NCI-H510A (cell line): ENCODE measurements at places on chromosomes 1 and 21.

- DNase-seq: no peak
Observed at GRCh38 chr21:31397515-31397926, 53.5 kb upstream of the TIAM1 start.

DNA sequence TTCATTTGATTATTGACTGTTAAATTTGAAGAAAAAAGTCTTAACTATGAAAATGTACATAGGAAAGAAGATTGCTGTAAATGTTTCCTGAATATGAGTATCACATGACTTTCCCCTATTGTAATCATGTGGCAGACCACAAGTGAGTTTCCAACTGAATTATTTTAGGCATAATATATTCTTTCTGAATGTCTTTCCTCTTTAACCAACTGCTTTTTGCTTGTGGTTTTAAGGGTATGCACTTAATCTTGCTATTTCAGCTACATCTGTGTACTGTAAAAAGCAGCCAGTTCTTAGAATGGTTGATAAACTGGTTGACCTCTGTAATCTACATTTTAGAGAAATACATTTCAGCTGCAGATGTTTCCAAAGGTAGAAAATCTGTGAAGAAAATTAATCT is 400.7 kb downstream of the NEGR1 start:
- no peak for DNase-seq

DNA sequence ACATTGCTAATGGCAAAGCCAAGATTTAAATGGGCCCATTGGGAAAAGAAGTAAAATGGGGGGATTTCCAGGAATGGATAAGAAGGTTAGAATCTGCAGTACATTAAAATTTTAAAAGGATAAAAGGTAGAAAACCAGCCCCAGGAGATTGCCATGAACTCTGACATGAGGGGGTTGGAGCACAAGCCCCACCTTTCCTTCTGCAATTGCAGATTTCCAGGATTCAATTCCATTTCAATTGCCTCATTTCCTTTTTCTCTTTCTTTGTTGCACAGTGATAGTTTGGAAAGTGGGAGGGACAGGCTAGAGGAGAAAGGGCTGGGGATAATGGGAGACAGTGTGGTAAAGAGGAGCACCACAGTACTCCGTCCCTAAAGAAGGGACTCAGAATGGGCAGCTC is 238.5 kb upstream of the RAB4A start:
- no peak for DNase-seq

DNA sequence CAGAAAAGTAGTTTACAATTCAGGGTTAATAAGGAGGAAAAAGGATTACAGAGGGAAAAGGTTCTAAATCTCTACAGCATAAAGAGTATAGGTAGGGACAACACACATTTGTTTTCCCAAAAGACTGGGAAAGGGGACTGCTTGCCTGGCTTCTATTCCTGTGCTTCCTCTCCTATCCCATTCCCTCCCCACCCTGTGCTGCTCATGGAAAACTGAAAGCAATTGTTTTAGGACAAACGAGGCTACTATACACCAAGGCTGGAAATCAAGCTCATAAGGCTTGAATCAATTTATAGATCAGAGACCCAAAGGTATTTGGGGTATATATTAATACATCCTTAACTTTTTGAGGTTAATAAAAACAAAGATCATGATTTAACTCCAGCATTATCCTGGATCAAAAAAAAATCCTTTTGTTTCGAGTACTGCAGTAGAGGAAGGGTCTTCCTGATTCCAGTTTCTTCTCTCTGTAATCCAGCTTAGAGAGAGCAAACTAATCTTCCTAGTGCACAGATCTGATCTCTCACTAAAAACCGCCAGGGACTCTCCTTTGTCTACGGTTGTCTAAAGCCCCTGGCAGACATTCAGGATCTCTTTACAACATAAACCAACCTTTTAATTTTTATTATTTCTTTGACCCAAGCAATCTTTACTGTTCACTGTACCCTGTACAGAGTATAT is 37.4 kb upstream of the A3GALT2 start:
- DNase-seq: no peak

DNA sequence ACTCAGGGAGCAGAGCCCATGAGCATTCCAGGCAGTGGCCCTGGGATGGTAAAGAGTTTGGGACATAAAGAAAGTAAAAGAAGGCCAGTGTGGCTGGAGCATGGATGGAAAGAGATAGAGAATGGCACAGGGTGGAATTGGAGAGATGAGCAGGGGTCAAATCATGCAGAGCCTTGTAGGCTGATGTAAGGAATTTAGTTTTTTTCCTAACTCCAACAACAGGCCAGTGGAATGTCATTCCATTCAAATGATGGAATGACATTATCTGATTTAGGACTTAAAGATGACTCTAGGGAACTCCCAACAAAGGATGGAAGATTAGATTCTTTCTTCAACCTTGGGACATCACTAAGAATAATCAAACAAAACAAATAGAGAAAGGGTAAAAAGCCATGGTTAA is 12.8 kb upstream of the S100A2 start:
- no peak for DNase-seq

- peak; percentile 89 for DNase-seq
Observed at GRCh38 chr1:112466078-112466660, 42.6 kb upstream of the WNT2B start.

- no peak for DNase-seq
Observed at GRCh38 chr1:65260851-65261473, 48.4 kb upstream of the DNAJC6 start.

DNA sequence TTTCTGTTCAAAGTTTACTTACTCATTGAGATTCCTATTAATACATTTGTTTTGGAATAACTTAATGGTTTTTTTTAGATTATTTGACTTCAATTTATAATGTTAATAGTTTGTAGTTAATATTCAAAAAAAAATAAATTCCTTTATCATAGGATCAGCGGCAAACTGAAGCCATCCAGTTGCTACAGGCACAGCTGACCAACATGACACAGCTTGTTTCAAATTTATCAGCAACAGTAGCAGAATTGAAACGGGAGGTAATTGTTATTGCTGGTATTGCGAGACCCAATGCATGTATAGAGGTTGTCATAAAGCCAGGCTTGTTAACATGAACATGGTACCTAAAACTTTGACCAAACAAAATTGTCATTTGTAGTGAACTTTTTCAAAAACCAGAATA is 59.0 kb upstream of the FASLG start:
- no peak for DNase-seq

DNA sequence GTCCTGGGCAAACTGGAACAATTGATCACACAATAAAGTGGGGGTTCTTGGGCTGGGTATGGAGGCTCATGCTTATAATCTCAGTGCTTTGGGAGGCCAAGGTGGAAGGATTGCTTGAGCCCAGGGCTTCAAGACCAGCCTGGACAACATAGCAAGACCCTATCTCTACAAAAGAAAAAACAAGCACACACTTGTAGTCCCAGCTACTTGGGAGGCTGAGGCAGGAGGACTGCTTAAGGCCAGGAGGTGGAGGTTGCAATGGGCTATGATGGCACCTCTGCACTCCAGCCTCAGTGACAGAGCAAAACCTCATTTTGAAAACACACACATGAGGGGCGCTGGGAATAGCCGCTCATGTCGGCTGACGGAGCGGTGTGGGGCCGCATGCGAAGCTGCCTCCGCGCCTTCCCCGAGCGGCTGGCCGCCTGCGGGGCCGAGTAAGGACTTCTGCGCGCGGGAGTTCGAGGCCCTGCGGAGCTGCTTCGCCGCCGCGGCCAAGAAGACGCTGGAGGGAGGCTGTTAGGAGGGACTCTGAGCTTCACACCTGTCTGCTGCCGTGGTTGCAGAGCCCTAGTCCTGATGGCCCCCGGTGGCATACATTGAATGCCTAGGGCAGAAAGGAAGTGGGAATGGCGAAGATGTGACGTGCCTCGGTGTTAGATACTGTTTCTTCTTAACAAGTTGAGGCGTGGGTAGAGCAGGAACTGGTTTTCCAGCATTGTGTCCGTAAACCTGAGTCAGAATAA is 59.5 kb downstream of the ACBD3 start:
- no peak for DNase-seq

- no peak for DNase-seq
Observed at GRCh38 chr1:52877554-52877953, 35.0 kb downstream of the ZYG11A start.

- DNase-seq: no peak
Observed at GRCh38 chr1:201501144-201501543, 5.8 kb downstream of the CSRP1 start.

DNA sequence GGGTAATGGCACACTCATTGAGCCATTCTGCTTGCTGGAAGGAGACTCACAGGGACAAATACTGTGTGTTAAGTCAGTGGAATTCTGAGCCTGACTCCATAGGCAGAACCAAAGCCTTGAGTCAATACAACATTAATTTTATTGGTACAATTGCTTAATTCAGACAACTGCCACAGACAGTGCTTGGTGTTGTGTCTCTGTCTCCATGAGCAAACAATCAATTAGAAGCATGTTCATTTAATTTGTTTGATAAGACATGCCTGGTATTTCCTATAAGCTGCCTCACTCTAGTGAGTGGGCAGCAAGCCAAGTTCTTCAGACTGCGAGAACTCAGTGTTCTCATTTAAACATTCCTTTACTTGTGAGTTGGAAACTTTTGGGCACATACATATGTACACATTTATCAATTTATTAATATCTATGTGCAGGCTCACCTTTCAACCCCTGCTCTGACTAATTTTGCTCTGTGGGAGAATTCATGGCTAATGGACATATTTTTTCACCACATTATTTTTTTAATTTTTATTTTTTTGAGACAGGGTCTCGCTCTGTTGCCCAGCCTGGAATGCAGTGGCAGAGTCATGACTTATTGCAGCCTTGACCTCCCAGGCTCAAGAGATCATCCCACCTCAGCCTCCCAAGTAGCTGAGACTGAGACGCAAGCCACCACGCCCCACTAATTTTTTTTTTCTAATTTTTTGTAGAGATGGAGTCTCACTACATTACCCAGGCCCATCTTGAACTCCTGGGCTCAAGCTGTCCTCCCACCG is 4.5 kb upstream of the SRSF10 start:
- no peak for DNase-seq
